ENCODE measurements at places on chromosomes 12 and 14. TPM values are rescaled to one million over a fixed set of nuclear protein-coding genes. Genes with fewer than 3 reads are reported as not detected.

Gene RDH11
- total RNA-seq = 77.8 TPM

Gene SLCO1B3
- total RNA-seq = not detected

Gene NANOG
- total RNA-seq = 0.32 TPM

Gene OAS2
- total RNA-seq = 8.4 TPM

Gene IFNG-AS1
- 0.86 TPM for total RNA-seq

Gene SERPINA12
- total RNA-seq = not detected

Gene KRT83
- total RNA-seq = not detected

Gene HOXC6
- total RNA-seq = 5.3 TPM

Gene SDSL
- 8.8 TPM for total RNA-seq

Gene FAM222A
- 0.39 TPM for total RNA-seq

Gene SLC24A4
- under 0.01 TPM for total RNA-seq

Gene PABPN1
- 44.4 TPM for total RNA-seq

Gene BDKRB1
- 21.7 TPM for total RNA-seq

Gene PLEKHG7
- not detected for total RNA-seq

Gene KLRC3
- 0.22 TPM for total RNA-seq

Gene ANAPC7
- total RNA-seq = 43.9 TPM

Gene SLC35E3
- total RNA-seq = 5.7 TPM

Gene EAPP
- 72.0 TPM for total RNA-seq

Gene SVOP
- total RNA-seq = under 0.01 TPM

Gene MYH6
- not detected for total RNA-seq

Gene TAS2R31
- 11.8 TPM for total RNA-seq

Gene MYO1H
- total RNA-seq = not detected

Gene CLEC1B
- total RNA-seq = not detected

Gene SERPINA10
- not detected for total RNA-seq

Gene SIX6
- not detected for total RNA-seq

Gene TPH2
- not detected for total RNA-seq

Gene CARMIL3
- total RNA-seq = 0.22 TPM

Gene PCED1B
- 0.43 TPM for total RNA-seq

Gene ANO2
- 0.32 TPM for total RNA-seq

Gene SLC39A5
- total RNA-seq = not detected

Gene HSPA2
- total RNA-seq = 13.6 TPM

Gene NOVA1
- 0.52 TPM for total RNA-seq

Gene SLC38A4
- 5.4 TPM for total RNA-seq

Gene SPX
- 4.8 TPM for total RNA-seq
